Stimulated activated CD4-positive, alpha-beta T cell treated with anti-CD3 and anti-CD28 coated beads, Interleukin-12 subunit alpha, Interleukin-12 subunit beta, amount 100 ng/mL, for 48 hours (primary cell): ENCODE measurements at places on chromosomes 4 and X.

DNA sequence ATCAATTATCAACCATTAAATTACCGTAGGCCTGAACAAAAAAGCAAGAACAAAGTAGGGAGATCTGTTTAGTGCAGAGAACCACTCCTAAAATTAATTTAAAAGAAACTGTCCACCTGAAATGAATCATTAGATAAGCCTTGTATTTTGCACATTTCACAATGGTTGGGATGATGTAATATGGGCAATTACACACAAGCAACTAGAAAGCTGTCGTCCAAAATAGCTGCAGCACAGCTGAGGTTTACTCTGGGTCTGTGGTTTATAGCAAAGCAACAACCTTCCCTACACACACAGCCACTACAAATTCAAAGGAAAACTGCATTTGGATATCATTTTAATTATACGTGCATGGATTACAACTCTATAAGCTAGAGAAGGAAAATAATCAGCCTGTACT lies 28.5 kb downstream of the PCDH19 start:
- no peak for DNase-seq

GRCh38 chrX:40843643-40844042 lies 108.3 kb upstream of the MED14 start:
- no peak for DNase-seq

DNA sequence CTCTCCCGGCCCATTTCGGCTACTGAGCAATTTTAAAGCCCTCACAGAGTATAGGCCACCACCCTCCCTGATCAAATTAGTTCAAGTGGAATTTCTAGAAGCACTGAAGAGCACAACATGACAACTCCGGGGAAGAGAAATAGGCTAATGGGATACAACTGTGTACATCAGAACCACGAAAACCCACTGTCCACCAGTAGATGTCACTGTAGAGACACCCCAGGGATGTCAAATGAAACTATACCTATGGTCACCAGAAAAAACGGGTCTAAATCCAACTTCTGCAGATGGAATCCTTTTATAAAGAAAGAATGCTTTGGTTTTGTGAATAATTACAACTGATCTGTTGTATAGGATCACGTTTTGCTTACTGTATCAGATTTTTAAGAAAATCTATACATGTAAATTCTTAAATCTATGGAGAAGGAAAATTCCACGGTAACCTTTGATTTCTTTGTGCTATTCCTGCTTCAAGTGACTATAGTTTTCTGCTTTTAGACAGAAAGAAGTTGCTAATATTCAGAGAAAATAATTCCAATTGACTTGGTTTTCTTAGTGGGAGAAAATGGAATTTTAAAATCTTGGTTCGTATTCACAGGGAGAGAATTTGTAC lies 29.5 kb upstream of the MAP3K15 start:
- no peak for DNase-seq

DNA sequence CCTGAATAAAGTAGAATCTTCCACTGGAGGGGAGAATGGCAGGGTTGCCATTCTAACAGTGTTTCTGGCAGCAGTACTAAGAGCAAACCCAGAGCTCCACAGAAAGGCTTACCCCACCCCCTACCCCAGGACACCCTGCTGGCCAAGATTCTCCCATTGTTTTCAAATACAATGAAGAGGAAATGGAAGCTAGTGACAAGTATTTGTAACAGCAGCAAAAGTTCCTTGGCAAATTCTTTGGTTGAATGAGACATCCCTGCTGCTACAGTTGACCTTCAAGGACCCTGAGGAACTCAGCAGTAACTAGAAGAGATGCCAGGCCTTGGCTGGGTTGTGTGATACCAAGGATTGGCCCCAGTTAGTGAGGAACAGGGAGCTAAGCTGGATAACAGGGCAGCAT lies 124.2 kb upstream of the DGKK start:
- no peak for DNase-seq

- DNase-seq: no peak
Observed at GRCh38 chr4:159197260-159197884, 94.5 kb downstream of the RAPGEF2 start.

DNA sequence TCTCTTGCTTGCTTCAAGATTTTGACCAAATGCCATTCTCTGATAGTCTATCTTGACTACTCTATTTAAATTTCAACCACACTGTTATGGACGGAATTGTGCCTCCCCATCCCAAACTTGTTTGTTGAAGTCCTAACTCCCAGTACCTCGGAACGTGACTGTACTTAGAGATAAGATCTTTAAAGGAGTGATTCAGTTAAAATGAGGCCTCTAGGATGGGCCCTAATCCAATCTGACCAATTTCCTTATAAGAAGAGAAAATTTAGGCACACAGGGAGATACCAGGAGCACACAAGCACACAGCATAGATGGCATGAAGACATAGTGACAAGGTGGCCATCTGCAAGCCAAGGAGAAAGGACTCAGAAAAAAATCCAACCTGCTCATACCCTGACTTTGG lies 269.9 kb downstream of the KCNIP4 start:
- DNase-seq: no peak

- DNase-seq: no peak
Observed at GRCh38 chrX:80550722-80551121, 130.5 kb downstream of the TENT5D start.

GRCh38 chrX:135982860-135983259 lies 2.4 kb upstream of the SLC9A6 start:
- DNase-seq: no peak

- DNase-seq: no peak
Observed at GRCh38 chrX:18617407-18617750, 54.5 kb downstream of the RS1 start.
